CD8-positive, alpha-beta memory T cell (primary cell): ENCODE measurements at places on chromosomes 16 and 17.

DNA sequence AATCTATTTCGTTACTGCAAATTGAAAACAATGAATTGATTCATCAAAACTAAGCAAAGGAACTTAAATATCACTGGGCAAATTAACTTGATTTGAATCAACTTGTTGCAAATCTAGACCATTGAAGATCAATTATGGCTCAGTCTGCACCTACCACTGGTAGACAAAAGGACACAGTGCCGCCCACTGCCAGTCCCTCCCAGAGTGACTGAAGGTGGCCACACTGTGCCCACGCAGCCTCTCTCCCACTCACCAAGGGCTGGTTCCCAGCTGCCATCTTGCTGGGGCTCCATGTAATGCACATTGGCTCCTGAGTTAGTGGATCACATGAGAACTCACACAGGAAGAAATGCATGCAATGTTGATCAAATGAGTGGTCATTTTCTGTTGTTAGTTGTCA, 78.1 kb downstream of the PLXDC1 start:
- DNase-seq, result no peak

DNA sequence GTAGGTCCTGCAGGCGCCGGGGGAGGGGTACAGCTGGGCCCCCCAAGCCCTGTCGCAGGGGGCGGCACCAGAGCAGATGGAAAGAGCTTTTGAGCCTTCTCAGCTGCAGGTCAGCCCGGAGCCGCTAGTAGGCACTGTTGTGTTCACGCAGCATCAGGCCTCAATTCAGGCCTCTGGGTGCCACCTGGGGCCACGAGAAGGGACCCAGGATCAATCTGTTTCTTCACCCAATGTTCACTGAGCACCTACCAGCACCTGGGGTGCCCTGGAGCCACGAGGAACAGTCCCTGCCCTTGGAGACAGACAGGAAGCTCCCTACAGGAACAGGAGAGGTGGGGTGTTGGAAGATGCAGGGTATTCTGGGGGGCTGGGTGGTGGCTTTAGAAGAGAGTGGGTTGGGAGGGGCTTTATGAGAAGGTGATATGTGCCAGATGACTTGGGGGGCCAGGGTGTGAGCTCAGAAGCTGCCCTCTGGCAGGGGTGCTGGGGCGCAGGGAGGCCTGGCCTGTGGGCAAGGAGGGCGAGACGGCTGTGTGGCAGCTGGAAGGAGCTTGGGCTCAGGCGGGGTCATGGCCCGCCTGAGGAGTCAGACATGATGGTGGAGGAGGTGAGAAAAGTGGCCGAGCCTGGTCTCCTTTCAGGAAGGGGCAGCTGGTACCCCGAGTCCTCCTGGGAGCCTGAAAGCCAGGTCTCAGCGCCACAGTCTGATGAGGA, 121.9 kb upstream of the GSE1 start:
- peak; percentile 22 for DNase-seq

- peak; percentile 52 for DNase-seq
These were observed 91.0 kb downstream of the GSG1L start for GRCh38 chr16:27972500-27972899.

- DNase-seq, result no peak
These were observed 47.4 kb downstream of the WDR45B start for GRCh38 chr17:82600731-82601446.

DNA sequence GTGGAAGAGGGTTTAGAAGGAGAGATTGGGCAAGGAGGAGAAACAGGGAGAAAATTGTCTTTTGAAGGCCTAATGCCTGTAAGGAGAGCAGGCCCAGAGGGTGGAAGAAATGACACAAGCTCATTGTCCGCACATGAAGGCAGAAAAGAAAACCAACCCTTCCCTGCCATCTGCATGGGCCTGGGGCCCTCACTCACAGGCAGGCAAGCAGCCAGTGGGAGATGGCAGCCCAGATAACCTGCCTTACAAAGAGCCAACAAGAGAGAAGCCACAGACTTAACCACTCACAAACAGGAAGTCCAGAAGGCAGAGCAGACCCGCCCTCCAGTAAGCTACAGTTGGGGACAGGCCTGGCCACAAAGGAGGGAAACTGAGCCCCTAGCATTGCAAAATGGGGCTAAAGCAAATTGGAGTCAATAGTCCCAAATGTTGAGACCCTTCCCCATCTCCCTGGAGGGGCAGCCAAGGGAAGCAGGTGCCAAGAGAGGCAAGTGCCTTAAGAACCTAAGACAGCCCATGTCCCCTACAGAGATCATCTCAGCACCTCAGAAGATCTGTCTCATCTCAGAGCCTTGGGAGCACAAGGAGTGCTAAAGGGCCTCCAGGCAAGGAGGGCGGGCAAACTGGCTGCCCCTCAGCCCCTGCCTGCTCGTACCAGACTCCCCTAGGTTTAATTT, 7.3 kb upstream of the TSPOAP1 start:
- peak; percentile 84 for DNase-seq

DNA sequence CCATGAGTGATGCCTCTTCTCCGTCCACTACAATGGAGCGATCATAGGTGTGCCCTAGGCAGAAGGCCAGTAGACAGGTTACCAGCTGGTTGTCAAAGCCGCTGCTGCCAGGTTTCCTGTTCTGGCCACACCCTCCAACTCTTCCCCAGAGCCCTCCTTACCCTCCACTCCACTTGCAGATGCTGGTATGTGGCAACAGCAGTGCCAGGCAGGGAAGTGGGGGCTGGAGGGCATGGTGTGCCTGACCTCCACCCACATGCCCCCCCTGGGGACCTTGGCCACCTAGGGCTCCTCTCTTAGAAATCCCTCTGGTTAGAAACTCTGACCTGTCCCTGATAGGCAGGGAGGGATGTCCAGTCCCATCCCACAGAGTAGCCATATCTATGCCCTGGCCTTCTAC, 1.5 kb downstream of the RRAD start:
- DNase-seq, result no peak

- no peak for DNase-seq
These were observed 147.5 kb upstream of the GSE1 start for GRCh38 chr16:85465328-85466303.

- DNase-seq, result no peak
These were observed 36.9 kb upstream of the CRISPLD2 start for GRCh38 chr16:84782846-84783245.

DNA sequence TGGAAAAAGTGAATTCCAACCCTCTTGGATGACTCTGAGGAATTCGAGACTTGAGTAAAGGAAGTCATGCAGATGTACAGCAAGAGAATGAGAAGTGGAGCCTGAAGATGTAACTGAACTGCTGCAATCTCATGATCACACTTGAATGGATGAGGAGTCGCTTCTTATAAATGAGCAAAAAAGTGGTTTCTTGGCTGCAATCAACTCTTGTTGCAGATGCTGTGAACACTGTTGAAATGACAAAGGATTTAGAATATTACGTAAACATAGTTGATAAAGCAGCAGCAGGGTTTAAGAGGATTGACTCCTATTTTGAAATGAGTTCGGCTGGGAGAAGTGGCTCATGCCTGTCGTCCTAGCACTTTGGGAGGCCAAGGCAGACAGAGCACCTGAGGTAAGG, 25.5 kb downstream of the ASPA start:
- no peak for DNase-seq

- no peak for DNase-seq
These were observed 26.5 kb downstream of the NDE1 start for GRCh38 chr16:15676506-15676905.

DNA sequence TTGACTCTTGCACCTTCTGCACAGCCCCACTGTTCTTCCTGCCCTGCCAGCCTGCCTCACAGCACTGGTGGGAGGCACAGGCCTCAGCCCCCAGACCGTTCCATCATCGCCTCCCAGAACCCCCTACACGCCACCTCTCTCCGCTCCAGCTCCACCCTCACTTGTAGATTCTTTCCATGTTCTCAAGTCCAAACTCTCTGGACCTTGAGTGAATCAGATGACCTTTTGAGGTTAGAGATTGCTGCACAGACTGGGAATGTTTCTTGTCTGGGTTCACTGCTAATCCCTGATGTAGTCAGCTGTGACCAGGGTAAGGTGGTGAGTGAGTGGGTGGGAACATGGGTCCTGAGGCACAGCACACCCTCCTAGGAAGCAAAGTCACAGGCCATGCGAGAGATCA, 272.4 kb downstream of the IRF8 start:
- DNase-seq, result no peak

DNA sequence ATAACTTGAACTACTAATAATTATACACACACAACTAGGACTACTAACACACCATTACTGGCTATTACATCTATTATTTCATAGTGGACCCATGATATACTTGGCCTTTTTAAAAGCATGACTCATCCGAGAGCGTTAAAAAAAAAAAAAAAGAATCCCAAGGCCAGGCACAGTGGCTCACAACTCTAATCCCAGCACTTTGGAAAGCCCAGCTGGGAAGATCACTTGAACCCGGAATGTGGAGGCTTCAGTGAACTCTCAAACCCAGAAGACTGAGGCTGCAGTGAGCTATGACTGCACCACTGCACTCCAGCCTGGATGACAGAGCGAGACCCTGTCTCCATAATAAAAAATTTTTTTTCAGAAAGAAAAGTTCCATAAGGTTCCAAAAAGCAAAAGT, 3.1 kb downstream of the GLG1 start:
- DNase-seq, result no peak

GRCh38 chr16:11072420-11073153, 128.2 kb downstream of the CLEC16A start:
- DNase-seq, result no peak

DNA sequence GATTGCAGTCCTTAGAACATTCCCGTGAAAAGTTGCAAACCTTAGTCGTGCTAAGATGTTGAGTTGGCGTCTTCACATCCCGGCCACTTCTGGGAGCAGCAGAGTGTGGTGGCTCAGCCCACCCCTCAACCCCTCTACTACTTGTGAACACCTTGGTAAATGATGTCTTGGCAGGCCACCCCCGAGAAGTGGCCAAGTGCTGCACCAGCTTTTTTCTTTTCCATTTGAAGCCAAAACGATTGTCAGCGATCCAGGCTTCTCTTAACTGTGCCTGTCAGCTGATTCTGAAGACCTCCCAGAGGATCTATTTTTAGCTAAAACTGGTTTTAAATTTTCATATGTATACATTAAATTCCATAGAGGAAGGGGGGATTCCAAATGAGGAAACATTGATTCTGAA, 247.5 kb downstream of the CDH13 start:
- no peak for DNase-seq

- DNase-seq, result peak; percentile 15
These were observed 61.3 kb downstream of the PRKCB start for GRCh38 chr16:23896832-23897821.

DNA sequence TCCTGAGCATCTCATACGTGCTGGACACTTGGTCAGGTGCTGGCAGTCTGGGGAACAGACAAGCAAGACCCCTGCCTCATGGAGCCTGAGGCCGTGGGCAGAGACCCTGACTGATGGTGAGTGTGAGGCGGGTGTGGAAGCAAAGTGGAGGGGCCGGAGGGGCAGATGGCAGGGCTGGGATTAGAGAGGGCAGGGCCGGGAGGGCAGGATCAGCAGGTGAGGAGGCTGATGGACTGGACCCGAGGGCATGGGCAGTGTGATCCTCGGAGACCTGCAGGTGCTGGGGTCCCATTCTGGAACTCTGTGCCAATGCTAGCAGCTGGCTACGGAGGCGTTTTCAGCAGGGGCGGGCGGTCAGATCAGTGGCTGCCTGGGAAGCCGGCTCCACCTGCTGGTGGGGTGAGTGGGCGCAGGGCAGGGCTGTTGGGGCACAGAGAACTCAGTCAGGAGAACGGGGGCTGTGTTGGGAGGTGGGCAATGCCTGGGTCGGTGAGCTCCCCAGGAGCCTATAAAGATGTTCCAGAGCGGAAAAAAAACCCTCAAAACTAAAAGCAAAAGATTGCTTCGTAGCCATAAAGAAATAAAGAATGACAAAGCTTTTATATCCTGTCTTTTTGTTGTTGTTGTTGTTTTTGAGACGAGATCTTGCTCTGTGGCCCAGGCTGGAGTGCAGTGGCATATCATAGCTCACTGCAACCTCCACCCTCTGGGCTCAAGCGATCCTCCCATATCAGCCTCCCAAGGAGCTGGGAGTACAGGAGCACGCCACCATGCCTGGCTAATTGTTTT, 8.9 kb upstream of the C16orf74 start:
- DNase-seq, result peak; percentile 57

- no peak for DNase-seq
These were observed 10.2 kb upstream of the EIF1 start for GRCh38 chr17:41678411-41678906.

- DNase-seq, result no peak
These were observed 22.6 kb downstream of the NDUFAF8 start for GRCh38 chr17:81261582-81262336.

- no peak for DNase-seq
These were observed 539.4 kb downstream of the MAF start for GRCh38 chr16:79061181-79061580.

GRCh38 chr17:28827672-28828071, 14.9 kb downstream of the FAM222B start:
- DNase-seq, result no peak

- peak; percentile 79 for DNase-seq
These were observed 28.8 kb downstream of the PRKCA start for GRCh38 chr17:66331038-66331816.

DNA sequence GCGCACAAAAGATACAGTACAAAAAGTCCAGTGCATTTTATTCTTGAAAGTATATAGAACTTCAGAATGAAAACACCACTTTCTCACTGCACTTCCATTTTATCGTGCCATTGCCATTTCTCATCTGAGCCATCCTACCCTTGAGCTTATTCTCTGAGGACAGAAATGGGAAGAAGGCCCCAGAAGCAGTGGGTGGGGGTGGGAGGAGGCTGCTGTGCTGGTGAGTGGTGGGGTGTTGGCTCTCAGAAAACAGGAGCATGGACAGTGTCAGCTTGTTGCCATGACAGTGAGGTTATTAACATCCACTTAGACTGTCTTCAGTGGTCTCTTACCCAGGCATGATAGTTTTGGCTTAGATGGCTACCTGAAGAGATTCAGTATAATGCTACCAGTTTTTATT, 4.5 kb downstream of the ATMIN start:
- no peak for DNase-seq

DNA sequence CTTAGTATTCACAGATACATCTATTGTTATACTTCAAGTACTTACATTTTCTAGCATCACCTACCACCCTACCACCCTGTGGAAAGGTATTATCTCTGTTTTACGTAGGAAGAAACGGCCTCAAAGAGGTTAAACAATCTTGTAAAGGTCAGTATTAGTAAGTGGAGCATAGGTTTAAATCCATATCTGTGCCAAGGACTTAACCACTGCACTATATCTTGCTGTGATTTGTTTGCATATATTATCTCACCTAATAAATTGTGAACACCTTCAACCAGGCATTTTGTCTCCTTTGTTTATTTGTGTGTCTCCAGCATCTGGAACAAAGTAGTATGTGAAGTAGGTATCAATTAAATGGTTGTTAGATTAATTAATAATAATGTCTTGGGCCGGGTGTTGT, 27.3 kb downstream of the IGF2BP1 start:
- no peak for DNase-seq

DNA sequence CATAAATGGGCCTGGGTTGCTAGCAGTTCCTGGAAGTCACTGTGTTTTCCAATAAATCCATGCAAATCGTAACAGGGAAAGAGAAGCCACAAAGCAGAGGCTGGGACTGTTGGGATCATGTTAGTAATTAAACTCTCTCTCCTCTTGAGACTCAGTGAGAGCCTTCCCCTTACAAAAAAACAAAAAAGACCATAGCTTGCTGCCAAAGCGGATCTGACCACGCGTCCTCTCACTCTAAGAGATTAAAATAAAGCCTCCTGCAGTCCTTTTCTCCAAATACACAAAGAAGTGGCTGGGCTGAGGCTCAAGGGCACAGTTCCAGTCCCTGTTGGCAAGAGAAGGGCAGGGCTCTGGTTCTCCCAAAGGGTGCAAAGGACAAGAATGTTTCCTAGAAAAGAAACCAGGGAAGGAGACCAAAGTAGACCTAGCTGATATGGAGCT, 38.5 kb downstream of the PIGL start:
- DNase-seq, result no peak
